Ureter (tissue), 1 donor: ENCODE measurements at places on chromosomes 7 and 10. TPM values are rescaled to one million over a fixed set of nuclear protein-coding genes. Genes with fewer than 3 reads are reported as not detected.

Gene CDK14
- 23.5 TPM for total RNA-seq

- DNase-seq, result no peak
These were observed 14.8 kb downstream of the SRRM3 start for GRCh38 chr7:76216381-76217082.

GRCh38 chr7:91264924-91265681, 870 bp downstream of the FZD1 start:
- peak; percentile 65 for DNase-seq

Gene KCND2
- 4.9 TPM for total RNA-seq

Gene RBM28
- 48.8 TPM for total RNA-seq

Gene ZC3HAV1
- 30.0 TPM for total RNA-seq

- DNase-seq, result no peak
These were observed 30.2 kb downstream of the USP6NL start for GRCh38 chr10:11581213-11581612.

Gene LRRC61
- 14.1 TPM for total RNA-seq

DNA sequence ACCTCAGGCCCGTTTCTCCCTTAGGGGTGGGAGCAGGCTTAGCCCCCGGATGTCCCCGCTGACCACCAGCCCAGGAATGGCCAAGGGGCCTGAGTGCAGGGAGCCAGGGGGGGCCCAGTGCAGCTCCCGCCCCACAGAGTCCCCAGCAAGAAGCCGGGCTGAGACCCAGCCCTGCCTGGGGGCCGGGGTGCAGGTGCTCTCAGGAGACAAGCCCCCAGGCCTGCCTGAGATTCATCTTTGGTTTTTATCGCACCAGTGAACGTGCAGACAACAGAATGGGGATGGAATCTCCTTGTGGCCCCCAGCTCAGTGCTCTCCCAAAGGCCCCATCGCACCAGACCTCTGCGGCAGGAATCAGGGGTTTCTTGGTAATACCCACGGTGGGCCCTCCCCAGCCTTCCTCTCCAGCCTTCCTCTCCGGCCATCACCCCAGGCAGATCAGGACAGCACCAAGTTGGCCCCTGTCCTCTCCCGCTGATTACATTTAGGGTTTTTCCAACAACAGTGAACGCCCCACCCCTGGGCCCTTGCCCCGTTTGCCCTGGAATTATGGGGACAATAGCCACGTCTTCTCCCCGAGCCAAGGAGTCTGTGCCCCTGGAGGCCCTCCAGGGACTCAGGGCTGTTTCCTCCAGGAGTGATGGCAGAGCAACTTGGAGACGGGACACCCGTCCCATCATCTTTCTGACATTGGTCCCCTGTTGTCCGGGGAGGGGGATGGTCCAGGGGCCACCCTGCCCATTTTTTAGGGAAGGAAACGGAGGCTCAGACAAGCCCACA, 22.4 kb downstream of the ADAP1 start:
- no peak for DNase-seq

- no peak for DNase-seq
These were observed 104.7 kb upstream of the ARMC3 start for GRCh38 chr10:22823109-22823508.

DNA sequence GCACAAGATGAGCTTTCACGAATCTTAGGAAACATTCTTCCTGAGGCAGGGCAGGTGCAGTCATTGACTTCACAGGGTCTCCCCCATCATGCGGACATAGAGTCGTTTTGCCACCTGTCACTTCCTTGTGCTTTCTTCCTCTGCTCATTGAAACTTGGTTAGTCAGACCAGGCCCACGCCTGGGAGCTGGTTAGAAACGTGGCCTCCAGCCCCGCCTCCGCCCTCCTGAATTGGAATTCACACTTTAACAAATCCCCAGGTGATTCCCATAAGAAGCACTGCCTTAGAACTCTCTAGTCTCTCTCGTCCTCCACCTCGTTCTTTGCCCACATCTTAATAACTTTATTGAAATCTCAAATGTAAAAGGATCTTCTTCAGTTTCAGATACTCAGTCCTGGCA, 265.5 kb upstream of the FZD8 start:
- no peak for DNase-seq

DNA sequence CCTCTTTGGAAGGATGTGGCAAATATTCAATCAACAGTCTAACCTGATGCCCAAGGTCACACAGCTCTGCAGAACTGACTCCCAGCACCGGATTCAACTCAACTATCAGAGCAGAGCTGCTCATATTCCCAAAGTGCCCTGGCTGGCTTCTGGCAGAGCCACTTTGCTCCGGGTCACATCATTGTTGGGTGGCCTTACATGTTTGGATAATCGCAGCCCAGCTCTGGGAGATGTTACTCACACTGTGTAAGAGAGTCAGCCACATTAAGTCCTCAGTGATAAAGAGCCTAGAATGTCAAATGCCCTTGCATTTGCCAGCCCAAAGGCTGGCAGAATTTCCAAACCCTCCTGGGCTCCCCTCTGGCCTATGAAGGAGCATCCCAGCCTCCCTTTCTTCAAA, 79.8 kb upstream of the PDE1C start:
- DNase-seq, result no peak
